ENCODE measurements at places on chromosomes 16 and 17. TPM values are rescaled to one million over a fixed set of nuclear protein-coding genes. Genes with fewer than 3 reads are reported as not detected.

DNA sequence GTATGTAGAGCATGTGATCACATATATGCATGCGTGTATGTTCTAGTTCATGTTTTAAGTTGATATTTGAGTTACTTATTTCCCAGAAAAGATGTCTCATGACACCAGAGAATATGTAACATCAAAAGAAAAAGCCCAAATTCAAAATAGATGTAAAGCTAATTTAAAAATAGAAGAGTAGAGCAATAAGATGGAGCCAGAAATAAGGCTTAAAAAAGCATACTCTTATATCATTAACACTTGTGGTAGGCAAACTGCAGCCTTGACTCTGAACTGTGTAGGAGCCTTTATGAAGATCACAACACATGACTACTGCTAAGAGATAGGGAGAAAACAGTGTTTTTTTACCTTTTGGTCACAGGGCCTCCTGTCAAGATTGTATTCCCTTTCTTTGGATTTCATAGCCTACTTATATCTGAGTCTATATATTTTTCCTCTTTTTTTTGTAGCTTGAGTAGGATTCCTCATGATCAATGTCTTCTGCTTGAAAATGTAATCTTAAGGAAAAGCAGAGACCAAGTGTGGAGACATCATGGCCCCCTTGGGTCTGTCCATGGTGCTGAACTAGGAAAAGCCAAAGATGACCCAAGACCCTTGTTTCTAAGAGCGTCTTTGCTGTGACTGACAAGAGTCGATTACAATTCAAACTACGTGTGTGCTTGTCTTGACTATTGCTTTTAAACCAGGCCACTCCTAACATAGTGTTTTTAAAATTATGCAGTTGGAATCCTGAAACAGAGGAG is 390.4 kb downstream of the SHISA9 start:
- no peak for DNase-seq

DNA sequence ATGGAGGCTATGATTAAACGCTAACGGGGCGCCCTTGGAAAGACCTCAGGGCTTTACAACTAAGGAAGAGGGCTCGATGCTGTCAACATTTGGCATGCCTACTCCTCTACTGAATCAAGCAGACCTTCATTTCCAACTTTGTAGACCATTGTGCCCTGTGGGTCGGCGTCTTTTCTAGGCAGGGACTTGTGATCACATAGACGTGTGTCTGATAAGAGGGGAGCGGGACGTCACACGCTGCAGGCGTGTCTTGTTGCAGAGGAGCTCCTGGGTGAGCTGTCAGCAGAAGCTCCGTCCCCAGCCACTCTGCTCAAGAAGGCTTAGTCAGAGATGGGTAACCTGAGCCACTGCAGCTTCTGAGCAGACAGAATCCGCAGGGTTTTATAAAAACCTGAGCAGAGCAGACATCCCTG is 2.8 kb downstream of the MAPK8IP3 start:
- no peak for DNase-seq

The TNFRSF17 gene
- total RNA-seq = not detected

- DNase-seq = no peak
These were observed 33.7 kb upstream of the TNRC6C start for GRCh38 chr17:77924757-77925336.

DNA sequence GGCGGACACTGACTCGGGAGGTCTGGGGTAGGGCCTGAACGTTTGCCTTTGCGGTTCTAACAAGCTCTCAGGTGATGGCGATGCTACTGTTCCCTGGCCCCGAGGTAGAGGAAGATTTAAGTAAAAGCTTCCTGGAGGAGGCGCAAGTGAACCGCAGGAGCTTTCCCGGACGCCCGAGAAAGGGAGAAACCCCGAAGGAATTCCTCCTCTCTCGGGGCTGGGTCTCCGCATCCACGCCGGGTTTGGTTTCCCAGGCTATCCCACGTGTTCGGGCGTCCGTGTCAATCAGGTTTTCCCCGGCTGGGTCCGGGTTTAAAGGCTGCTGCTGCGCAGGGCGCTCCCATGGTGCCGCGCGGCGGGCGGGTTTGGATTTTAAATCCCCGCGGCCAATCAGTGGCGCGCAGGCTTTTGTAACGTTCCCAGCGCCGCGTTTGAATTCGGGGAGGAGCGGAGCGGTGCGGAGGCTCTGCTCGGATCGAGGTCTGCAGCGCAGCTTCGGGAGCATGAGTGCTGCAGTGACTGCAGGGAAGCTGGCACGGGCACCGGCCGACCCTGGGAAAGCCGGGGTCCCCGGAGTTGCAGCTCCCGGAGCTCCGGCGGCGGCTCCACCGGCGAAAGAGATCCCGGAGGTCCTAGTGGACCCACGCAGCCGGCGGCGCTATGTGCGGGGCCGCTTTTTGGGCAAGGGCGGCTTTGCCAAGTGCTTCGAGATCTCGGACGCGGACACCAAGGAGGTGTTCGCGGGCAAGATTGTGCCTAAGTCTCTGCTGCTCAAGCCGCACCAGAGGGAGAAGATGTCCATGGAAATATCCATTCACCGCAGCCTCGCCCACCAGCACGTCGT is at the start of gene PLK1:
PLK1 (plus strand) TSS at position 460 of the 844 bp plus-strand sequence; CDS start at position 504, 44 bp downstream.
- DNase-seq = peak; percentile 90

DNA sequence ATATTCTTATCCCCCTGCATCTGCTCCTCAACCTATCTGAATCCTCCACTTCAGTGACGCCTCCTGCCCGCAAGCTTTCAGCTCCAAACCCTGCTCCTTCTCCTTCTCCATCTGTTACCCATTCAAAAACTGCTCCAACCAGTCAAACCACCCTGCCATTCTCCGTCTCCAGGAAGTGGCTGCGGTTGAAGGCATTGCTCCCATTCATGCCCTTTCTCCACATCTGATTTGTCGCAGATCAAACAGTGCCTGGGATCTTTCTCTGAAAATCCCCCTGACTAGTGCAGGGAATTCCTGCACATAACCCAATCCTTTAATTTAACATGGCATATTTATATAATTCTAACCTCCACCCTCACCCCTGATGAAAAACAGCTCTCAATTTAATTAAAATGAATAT is 56.3 kb downstream of the SLFN5 start:
- no peak for DNase-seq

DNA sequence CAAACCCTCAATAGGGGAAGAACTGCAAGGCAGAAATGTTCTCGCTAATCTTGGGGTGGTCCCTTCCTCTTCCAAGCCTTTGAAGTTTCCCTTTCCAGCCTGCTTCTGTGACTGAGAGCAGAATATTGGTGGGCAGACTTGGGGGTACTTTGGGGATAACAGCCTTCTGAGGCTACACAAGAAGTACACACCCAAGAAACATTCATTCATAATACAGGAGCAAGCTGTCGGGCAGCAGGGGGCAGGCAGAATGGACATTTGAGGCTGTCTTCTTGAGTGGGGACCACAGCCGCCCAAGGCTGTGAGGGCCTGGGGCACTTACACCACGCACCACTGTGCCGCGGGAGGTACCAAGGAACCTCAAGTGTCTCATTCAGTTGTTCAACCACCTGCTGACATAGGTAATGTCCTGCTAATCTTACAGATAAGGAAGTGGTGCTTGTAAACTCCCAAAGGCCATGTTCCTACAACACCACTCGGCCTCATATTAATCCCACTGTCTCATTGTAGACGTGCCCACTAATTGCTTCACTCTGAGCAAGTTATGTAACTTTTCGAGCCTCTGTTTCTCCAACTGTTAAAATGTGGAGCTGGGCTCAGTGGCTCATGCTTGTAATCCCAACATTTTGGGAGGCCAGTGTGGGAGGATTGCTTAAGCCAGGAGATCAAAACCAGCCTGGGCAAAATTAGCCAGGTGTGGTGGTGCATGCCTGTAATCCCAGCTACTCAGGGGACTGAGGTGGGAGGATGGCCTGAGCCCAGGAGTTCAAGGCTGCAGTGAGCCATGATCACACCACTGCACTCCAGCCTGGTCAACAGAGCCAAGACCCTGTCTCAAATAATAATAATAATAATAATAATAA is 2.5 kb upstream of the MRPS23 start:
- no peak for DNase-seq

The SCNN1B gene
- total RNA-seq = not detected

- no peak for DNase-seq
These were observed 6.8 kb upstream of the SDR42E1 start for GRCh38 chr16:82017911-82018568.

- peak; percentile 81 for DNase-seq
These were observed 1.0 kb downstream of the HERPUD1 start for GRCh38 chr16:56932721-56933619.

The ZNF385C gene
- total RNA-seq = 1.5 TPM

- DNase-seq = no peak
These were observed 2.5 kb upstream of the ATP6V0C start for GRCh38 chr16:2511128-2511800.

GRCh38 chr17:59963738-59964481 is 630 bp downstream of the RNFT1 start:
- peak; percentile 46 for DNase-seq

DNA sequence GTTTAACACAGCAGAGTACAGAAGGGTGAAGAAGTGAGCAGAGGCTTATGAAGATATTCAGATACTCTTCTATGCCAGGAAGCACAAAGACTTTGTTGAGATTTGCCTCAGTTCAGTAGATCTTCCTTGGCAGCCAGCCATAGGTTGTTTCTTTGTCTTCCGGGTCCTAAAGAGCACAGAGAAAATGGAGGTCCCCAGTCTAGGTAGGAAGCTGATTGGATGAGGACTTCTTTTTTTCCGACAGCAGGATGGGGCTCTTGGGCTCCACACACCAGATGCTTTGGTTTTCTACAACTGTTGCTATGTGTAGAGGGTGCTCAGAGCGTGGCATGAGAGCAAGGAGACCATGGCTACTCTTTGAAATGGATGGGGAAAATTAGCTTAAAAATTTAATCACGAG is 8.3 kb upstream of the CDC6 start:
- DNase-seq = no peak

The IRX6 gene
- not detected for total RNA-seq

The TIMP2 gene
- 63.8 TPM for total RNA-seq

GRCh38 chr17:10292057-10292937 is 80.5 kb downstream of the MYH13 start:
- DNase-seq = no peak

DNA sequence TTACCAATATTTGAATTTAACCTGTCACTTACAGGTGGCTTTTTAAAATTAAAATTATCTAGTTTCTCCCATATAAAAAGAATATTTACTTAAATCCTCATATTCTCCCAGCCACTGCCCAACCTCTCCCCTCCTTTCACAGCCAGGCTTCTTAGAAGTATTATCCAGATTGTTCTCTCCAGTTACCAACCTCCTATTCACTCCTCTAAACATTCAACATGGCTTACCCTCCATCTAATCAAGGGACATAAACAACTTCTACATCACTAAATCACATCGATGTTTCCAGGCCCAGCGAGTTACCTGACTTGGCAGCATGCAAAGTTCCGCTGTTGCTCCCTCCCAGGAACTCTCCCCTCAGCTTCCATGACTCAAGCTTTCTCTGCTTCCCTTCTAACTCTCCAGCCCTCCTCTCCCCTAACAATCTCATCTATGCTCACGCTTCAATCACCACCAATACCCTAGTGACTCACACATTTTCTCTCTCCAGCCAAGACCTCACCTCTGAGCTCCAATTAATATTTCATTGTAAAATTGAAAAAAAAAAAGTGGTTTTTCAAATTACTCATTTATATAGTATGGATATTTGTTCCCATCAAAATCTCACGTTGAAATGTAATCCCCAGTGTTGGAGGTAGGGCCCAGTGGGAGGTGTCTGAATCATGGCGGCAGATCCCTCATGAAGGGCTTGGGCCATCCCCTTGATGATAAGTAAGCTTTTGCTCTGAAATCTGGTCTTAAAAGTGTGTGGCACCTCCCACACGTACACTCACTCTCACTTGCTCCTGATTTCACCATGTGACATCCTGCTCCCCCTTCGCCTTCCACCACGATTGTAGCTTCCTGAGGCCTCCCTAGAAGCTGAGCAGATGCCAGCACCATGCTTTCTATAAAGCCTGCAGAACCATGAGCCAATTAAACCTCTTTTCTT is 88.5 kb downstream of the HELZ start:
- no peak for DNase-seq
